ENCODE measurements at places on chromosomes 5 and 9.

- no peak for DNase-seq
These were observed 28.3 kb downstream of the SLC6A3 start for GRCh38 chr5:1416856-1417469.

GRCh38 chr5:125891061-125891725, 532.0 kb upstream of the GRAMD2B start:
- DNase-seq, result no peak

GRCh38 chr5:165393839-165394238, 1888.4 kb downstream of the MAT2B start:
- DNase-seq, result no peak

GRCh38 chr5:53825016-53825415, 264.6 kb downstream of the NDUFS4 start:
- no peak for DNase-seq

GRCh38 chr5:10969684-10970180, 208.7 kb upstream of the DAP start:
- no peak for DNase-seq

DNA sequence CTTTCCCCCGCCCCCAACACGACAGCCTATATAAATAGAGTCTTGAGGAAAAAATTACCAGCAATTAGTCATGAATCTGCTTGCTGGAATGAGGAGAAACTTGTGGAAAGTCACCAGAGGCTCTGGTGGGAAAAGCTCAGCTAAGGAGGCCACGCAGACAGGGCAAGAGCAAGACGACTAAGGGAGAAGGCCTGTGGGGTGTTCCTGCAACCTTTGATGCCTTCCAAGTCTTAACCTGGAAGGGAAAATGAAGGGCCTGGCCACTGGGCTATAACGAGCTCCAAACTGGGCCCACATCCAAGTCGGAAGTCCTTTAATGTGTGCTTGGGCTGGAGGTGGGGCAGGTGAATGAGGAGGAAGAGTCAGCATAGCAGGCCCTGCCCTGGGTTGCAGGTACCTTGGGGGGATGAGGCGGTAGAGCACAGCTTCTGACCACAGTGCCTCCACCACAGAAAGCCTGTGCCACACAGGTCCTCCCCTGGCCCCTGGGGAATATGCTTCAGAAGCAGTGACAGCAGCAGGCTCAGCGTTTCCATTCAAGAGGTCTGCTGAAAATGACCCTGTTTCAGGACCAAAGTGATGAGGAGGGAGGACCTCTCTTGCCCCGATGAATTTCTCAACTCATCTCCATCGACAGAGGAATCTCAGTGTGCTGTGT, 92.8 kb upstream of the LRRTM2 start:
- no peak for DNase-seq

- no peak for DNase-seq
These were observed 221.3 kb downstream of the TRIM36 start for GRCh38 chr5:114948363-114948762.

DNA sequence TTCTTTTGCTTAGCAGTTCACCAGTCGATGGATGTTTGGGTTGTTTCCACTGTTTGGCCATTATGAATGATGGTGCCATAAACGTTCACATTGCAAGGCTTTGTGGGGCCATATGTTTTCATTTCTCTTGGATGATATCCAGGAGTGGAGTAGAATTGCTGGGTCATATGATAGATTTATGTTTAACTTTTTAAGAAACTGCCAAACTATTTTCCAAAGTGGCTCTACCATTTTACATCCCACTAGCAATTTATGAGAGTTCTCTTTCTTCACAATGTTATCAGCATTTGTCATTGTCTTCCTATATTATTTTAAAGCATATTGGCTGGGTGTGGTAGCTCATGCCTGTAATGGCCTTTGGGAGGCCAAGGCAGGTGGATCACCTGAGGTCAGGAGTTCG, 5.2 kb downstream of the GPR107 start:
- DNase-seq, result no peak

- DNase-seq, result no peak
These were observed 66.7 kb upstream of the PCA3 start for GRCh38 chr9:76697554-76697953.

GRCh38 chr5:114924769-114925168, 244.9 kb downstream of the TRIM36 start:
- no peak for DNase-seq

DNA sequence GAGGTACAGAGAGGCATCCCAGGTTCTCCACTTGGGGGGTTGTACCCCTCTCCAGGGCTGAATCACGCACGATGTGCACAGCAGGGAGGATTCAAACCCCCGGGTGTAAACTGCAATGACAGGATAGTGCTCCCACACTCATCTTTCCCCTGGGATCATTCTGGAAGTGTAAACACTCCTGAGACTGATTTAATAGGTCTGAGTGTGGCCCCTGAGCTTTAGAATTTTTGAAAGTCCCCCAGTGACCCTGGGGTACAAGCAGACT, 16.5 kb downstream of the BICD2 start:
- DNase-seq, result no peak

- no peak for DNase-seq
These were observed 1090.4 kb upstream of the CDH6 start for GRCh38 chr5:30103052-30103451.

GRCh38 chr5:92328584-92329259, 945.6 kb upstream of the ARRDC3 start:
- DNase-seq, result no peak

GRCh38 chr9:5436441-5436840, 1.3 kb downstream of the PLGRKT start:
- no peak for DNase-seq

- DNase-seq, result no peak
These were observed 79.9 kb upstream of the SLC1A3 start for GRCh38 chr5:36526537-36526936.

All from GM13977 (cell line).